Inflammatory macrophage treated with lipopolysaccharide for 1 hour (primary cell): ENCODE measurements at places on chromosomes 4 and X.
A peak's percentile ranks its signal among the peaks of the same experiment; 100 is the strongest.

GRCh38 chr4:158201876-158202275 is 8.4 kb upstream of the TMEM144 start:
- peak; percentile 52 for DNase-seq

GRCh38 chr4:119932277-119932676 is 134.4 kb downstream of the MAD2L1 start:
- no peak for DNase-seq

DNA sequence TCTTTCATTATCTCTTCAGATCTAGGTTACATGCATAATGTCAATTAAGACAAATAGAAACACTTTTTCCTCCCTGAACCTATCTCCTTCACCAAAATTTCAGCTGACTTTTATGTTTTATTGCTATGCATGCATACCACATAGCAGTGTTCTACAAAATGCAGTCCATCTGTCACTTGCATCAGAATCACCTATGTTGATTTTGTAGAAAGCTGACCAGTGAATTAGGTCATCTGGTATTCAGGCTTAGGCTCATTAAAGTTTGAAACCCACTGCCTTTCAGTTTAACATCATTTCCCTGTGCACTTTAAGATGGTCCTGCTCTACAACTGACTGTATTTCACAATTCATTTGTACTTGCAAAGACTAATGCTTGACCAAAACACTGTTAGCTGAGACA is 277.9 kb downstream of the CFAP299 start:
- DNase-seq: no peak

GRCh38 chr4:110616238-110617074 is 6.4 kb downstream of the PITX2 start:
- no peak for DNase-seq

DNA sequence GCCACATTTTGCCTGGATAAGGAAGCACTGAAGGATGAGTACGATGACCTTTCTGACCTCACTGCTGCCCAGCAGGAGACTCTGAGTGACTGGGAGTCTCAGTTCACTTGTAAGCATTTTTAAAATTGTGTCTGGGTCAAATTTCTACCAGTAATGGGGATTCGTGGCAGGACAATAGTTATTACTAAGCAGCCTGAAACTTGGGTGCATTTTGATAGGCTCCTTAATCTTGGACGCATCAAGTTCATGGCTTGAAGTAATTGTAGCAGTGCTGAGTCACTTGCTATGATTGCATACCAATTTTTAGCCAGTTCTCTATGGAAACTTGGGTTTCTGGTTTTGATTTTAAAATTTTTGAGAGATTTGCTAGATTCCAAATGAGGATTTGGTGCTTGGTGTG is 4.3 kb downstream of the PGRMC1 start:
- DNase-seq: no peak

- DNase-seq: no peak
Measured at GRCh38 chr4:41537292-41537890, 566 bp upstream of the LIMCH1 start.

DNA sequence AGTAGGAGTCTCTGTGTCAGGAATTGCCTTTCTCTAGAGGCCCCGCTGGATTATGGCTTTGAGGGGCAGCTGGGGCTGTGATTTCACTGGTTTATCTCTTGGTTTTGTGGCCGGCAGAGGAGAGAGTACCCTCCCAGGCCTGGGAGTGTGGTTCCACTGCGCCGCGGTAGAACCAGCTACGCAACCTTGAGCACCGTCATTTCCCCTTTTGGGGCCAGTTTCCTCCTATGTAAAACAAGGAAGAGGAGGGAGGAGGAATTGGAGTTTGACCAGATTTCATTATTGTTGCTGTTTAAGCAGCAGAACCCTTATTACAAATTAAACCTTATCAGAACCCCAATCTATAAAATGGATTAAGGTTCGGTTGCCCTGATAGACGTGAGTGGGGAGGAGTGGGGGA is 4.4 kb downstream of the SOX3 start:
- DNase-seq: no peak

GRCh38 chrX:31228415-31228832 is 156.6 kb upstream of the FTHL17 start:
- no peak for DNase-seq

- no peak for DNase-seq
Measured at GRCh38 chr4:62912531-62912930, 1496.7 kb downstream of the TECRL start.

DNA sequence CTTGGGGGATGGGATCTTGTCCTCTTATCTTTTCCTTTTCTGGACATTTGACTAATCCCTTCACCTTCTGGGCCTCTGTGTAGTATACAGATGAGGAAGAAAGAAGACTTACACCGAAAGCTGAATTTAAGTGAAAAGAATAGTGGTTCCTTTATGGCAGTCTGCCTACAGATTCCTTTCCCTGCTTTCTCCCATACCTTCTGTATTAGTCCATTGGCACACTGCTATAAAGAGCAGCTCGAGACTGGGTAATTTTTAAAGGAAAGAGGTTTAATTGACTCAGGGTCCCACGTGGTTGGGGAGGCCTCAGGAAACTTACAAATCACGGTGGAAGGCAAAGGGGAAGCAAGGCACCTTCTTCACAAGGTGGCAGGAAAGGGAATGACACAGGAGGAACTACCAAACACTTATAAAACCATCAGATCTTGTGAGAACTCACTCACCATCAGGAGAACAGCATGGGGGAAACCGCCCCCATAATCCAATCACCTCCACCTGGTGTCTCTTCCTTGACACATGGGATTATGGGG is 34.0 kb upstream of the CD38 start:
- DNase-seq: no peak

DNA sequence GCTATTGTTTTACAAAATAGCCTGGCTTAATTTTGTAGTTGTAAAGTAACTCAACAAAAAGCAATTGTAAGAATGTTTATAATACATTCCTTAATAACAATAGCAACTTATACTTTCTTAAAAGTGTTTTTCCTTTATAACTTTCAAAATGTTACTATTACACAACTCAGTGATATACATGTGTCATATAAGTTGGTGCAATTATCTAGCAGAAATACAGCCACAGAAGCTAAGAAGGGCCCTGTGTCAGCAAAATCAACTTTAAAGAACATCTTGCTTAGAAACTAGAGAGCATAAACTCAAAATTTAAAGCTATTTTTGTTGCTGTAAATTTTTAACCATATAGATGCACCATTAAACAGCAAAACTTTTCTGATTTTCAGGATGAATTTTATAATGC is 41.4 kb upstream of the MAB21L2 start:
- DNase-seq: no peak

DNA sequence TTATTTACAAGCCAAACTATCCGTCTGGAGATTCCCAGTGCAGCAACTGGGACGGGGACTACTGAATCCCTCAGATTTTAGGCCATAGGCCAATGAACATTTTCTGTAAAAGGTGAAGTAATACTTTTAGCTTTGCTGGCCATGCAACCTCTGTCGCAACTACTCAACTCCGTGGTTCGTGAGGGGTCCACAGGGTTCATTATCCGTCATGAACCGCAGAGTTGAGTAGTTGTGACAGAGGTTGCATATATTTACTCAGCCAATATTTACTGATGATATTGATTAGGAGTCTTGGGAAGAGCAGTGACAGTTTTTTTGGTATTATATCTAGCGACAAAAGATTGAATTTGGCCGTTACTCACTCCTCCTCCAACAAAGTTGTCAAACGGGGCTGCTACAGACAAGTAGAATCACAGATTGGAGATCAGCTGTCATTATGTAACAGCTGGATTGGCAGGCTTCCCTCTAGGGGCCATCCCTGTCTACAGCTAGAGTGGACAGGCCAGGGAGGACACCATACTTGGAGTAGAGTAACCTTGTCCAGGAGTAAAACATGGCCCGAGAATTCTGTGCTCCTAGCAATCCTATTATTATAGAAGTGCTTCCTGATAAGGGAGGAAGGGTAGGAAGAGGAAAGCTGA is 37.2 kb upstream of the CD38 start:
- DNase-seq: no peak

DNA sequence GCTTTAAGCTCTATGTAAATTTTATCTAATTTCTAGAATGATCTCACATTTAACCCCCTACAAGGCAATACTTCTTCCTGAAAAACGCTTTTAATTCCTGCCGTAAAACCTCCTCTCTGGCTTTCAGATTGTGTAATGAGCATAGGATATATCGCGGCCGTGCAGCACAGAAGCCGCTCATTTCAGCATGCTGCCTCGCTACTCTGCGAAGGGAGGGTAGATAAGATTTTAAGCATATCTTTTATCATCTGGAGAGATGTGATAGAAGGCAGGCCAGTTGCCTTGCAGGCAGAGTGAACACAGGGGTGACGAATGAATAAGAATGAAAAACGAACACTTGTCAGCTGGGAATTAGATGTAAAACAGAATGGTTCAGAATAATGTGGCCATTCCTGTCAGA is 265.5 kb downstream of the UNC5C start:
- no peak for DNase-seq

DNA sequence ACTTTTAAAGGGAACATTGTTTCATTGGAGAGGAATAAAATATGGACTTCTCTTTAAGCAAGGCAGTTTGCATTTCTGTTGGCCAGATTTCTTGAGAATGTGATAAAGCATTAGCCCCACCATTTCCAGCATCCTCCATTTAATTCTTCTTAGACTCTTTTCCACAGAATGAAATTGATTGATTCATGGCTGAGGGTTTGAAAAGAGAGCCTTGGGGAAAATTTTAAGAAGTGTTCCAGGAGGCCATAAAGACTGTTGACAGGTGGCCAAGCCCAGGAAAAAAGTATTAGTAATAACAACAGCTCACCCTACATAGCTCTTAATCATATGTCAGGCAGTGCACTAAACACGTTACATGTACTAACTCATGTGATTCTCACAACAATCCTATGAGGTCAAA is 53.4 kb downstream of the SHROOM3 start:
- DNase-seq: no peak

DNA sequence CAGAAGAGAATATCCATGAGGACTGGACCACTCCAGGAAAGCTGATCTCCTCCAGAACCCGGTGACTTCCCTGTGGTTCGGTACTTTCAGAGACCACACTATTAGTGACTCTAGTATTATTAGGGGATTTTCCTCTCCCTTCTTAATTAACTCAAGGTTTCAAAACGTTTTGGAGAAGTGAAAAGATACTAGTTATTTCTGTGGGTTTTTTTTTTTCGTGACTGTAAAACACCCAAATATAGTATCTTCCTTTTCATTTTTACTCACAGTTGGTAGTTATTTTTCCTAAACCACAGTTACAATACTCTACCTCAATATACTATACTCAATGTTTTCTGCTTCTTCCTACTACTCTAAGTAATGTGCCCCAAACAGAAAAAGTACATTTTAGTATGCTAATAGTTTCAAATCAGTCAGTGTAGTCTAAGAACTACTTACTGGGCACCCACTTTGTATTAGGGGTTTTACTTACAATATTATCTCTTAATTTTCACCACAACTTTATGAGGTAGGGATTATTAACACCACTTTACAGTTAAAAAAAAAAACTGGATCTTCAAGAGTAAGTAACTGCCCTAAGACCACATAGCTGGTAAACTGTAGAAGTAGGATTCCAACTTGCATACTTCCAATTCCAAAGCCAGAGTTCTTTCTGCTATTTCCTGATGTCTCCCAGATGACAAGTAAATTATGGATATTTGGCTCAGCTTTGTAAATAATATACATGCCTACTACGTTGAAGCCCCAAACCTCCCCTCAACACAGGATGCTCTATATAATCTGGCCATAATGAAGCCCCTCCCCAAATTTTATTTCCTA is 45.0 kb downstream of the SLC9A7 start:
- DNase-seq: peak; percentile 70

GRCh38 chr4:189124149-189124758 is 816.4 kb upstream of the FRG1 start:
- DNase-seq: no peak

DNA sequence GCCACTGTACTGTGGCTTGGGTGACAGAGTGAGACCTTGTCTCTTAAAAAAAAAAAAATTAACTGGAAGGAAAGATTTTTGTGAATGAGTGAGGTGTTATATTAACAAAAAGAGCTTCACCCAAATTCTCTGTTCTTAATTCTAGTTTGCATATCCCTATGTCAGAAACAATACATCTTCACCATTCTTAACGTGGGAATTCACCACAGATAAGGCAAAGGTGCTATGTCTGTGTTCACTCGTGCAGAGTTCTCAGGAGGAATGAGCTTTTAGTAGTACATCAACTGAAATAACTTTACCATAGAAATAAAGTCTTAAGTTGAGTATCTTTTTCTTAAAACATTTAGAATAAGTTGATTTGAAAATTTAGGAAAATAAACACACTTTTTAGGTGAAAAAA is 135.1 kb downstream of the RAPGEF2 start:
- DNase-seq: no peak

GRCh38 chrX:117743469-117744251 is 372.9 kb downstream of the KLHL13 start:
- DNase-seq: no peak

GRCh38 chrX:31633349-31633748 is 561.5 kb upstream of the FTHL17 start:
- no peak for DNase-seq

GRCh38 chrX:41353985-41354384 is 20.0 kb downstream of the DDX3X start:
- DNase-seq: no peak

DNA sequence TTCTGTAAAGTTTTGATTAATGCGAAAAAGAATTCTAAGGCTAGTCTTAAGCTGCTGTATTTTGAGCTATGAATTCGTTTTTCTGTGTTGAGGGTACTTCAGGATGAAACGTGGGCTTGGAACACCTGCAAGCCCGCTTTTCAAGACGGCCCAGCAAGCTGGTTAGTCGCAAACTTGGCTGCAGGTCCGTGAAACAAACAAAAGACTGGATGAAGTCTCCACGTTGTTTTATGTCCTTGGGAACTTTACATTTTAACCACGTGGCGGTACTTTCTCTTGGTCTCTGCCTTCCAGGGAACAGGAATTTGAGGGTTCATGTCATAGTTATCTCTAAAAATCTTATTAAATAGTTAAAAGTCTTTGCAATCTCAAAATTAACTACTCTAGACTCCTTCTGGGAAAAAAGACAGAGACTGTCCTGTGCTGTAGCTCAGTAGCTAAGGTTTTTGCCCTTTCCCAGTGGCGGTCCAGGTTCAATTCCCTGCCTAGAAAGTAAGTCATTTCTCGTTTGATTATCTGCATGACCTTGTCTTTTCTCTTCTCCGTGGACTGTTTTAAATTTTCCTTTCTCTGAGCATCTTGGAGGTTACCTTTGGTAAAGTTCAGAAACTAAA is 21.0 kb downstream of the TENM3 start:
- no peak for DNase-seq

- no peak for DNase-seq
Measured at GRCh38 chr4:143351774-143352451, 15.2 kb downstream of the GAB1 start.

- no peak for DNase-seq
Measured at GRCh38 chr4:8906991-8907595, 35.5 kb upstream of the HMX1 start.

DNA sequence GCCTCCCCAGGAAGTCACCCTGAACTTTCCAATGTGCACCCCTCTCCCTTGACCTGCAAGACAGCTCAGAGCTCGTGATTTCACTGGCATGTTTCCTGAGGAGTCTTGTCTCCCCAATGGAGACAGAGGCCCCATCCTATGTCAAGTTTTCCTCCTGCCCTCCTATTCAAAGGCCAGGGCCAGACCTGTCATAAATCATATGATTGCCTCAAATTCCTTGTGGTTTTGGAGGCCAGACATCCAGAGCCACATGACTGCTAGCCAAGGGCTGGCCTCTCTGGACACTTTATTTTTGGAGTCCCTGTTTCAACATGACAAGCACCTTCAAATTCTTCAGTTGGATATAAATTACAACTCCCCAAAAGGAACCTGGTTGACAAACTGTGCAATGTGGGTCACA is 76.0 kb upstream of the TFDP3 start:
- no peak for DNase-seq

GRCh38 chr4:79281566-79282359 is 44.1 kb downstream of the NAA11 start:
- DNase-seq: no peak
